ENCODE measurements at places on chromosomes 3 and 15. TPM values are rescaled to one million over a fixed set of nuclear protein-coding genes. Genes with fewer than 3 reads are reported as not detected.

GRCh38 chr15:55366981-55367380, 41.2 kb downstream of the CCPG1 start:
- H3K27me3 ChIP-seq: no peaks in the 10 kb centered on the region
- no peak overlapping the region for H3K27ac ChIP-seq
- no peak for DNase-seq
- H3K4me1 ChIP-seq: no peaks in the 10 kb centered on the region
- H3K36me3 ChIP-seq: peaks cover 6% of the 10 kb centered on the region

- no peaks in the 10 kb centered on the region for H3K4me1 ChIP-seq
- no peak overlapping the region for H3K27ac ChIP-seq
- DNase-seq: no peak
Observed at GRCh38 chr3:27614592-27614991, 107.5 kb downstream of the EOMES start.

DNA sequence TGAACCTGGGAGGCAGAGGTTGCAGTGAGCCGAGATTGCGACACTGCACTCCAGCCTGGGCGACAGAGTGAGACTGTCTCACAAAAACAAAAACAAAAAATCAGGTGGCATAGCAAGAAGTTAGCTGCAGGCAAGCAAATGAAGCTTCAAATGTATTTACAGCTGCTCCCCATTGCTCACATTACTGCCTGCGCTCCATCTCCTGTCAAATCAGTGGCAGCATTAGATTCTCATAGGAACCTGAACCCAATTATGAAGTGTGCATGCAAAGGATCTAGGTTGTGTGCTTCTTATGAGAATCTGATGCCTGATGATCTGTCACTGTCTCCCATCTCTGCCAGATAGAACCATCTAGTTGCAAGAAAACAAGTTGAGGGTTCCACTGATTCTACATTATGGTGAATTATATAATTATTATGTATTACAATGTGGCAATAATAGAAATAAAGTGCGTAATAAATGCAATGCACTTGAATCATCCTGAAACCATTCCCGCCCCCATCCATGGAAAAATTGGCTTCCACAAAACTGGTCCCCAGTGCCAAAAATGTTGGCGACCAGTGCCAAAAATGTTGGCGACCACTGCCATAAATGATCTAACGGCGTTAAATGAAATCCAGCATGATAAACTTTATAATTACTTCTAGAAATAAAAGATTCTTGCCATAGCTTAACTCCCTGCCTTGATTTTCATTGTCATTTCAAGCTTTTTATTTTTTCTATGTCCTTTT, 616.7 kb upstream of the NAALADL2 start:
- DNase-seq: no peak
- H3K27ac ChIP-seq: no peak overlapping the region
- H3K4me3 ChIP-seq: no peak overlapping the region
- no peaks in the 10 kb centered on the region for H3K27me3 ChIP-seq

- no peak overlapping the region for H3K27ac ChIP-seq
Observed at GRCh38 chr15:83713242-83713641, 59.3 kb downstream of the ADAMTSL3 start.

DNA sequence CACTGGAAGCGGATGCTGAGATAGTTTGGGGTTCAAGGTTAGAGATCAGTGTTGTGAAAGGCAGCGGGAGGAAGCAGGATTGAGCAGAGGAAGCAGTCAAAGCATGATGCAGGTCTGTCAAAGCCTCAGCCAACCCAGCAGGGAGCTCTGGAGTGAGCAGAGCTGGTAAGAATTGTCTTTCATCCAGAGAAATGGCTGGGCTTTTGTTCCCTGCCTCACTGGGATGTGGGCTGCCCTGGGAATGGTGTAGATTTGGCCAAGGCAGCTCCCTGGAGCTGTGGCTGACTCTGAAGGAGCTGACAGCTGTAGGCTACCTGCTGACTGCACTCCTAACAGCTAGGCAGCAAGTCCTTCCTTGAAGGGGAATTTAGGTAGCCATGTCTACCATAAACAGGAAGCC, 61.9 kb upstream of the STXBP5L start:
- no peak overlapping the region for H3K27ac ChIP-seq
- H3K4me3 ChIP-seq: no peak overlapping the region
- DNase-seq: no peak
- no peaks in the 10 kb centered on the region for H3K36me3 ChIP-seq
- peaks cover 11% of the 10 kb centered on the region for H3K27me3 ChIP-seq

GRCh38 chr15:101168898-101169494, 82.9 kb downstream of the CHSY1 start:
- peaks cover 24% of the 10 kb centered on the region for H3K36me3 ChIP-seq
- H3K27me3 ChIP-seq: no peaks in the 10 kb centered on the region
- H3K27ac ChIP-seq: peak overlapping the region; percentile 2
- peaks cover 21% of the 10 kb centered on the region for H3K4me1 ChIP-seq

- no peaks in the 10 kb centered on the region for H3K36me3 ChIP-seq
- H3K27ac ChIP-seq: no peak overlapping the region
- H3K4me1 ChIP-seq: no peaks in the 10 kb centered on the region
Observed at GRCh38 chr3:127368186-127369032, 80.6 kb upstream of the PRR20G start.

DNA sequence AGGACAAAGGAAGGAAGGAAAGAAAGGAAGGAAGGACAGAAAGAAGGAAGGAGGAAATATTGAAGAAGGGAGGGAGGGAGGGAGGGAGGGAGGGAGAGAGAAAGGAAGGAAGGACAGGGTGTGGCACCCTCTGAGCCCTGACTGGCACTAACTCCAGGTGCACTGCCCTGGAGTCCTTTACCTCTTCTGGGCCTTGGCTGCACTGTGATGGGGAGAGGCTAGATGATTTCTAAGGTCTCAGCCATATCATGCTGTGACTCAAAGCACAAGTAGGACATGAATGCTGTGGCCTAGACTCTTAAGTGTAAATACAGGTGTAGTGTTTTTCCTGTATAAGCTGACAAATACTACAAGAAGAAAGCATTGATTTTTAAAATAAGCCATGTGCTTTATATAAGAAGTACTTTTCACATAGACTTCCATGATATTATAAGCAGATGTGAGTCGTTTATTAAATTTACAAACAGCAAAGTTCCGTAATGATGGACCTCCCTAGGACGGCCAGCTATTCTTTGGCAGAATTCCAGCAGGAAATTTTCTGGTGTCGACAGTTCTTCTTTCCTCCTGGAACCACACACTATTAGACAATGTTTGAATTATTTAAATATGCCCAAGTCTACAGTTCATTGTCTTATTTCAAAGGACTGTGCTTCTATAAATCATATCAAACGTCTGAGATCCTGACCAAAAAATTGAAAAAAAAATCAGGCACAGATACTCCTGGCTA, 213.8 kb upstream of the C2CD4B start:
- DNase-seq: no peak
- H3K27me3 ChIP-seq: peaks cover 14% of the 10 kb centered on the region
- H3K36me3 ChIP-seq: no peaks in the 10 kb centered on the region
- no peak overlapping the region for H3K4me3 ChIP-seq
- no peaks in the 10 kb centered on the region for H3K4me1 ChIP-seq

DNA sequence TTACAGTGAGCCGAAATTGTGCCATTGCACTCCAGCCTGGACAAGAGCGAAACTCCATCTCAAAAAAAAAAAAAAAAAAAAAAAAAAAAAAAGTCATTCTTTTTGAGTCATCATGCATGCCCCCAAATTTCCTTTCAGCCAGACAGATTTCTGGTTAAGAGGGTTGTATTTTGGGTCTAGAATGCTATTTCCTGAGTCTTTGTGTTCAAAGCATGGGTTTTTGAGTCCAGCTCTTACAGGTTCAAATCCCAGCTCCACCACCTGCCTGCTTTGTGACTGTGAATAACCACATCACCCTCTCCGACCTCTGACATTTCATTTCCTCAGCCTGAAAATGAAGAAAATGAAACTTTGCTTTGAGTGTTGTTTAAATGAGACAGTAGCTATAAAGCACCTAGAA, 9.3 kb upstream of the C15orf61 start:
- H3K27ac ChIP-seq: no peak overlapping the region
- H3K36me3 ChIP-seq: peaks cover 13% of the 10 kb centered on the region
- DNase-seq: no peak
- no peak overlapping the region for H3K4me3 ChIP-seq
- H3K4me1 ChIP-seq: no peaks in the 10 kb centered on the region
- no peaks in the 10 kb centered on the region for H3K27me3 ChIP-seq

DNA sequence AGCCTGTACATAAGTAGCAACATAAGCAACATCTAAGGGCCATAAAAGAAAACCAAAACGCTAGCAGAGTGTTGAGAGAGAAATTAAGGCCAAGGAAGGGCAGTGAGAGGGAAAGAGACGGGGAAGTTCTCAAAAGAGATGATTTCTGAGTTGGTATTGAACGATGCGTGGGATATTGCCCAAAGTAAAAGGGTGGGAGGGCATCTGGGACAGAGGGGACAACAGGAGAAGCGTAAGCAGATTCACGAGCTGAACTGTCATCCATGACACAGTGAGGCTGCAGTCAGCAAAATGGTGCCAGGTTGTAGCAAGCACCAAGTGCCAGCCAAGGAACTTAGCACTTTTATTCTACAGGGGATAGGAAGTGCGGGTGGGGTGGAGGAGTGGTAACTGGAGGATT, 11.8 kb downstream of the NCEH1 start:
- DNase-seq: no peak
- no peaks in the 10 kb centered on the region for H3K27me3 ChIP-seq
- no peak overlapping the region for H3K4me3 ChIP-seq
- no peaks in the 10 kb centered on the region for H3K36me3 ChIP-seq
- H3K4me1 ChIP-seq: no peaks in the 10 kb centered on the region

GRCh38 chr3:162517110-162517509, 1020.5 kb downstream of the OTOL1 start:
- H3K4me1 ChIP-seq: no peaks in the 10 kb centered on the region
- no peaks in the 10 kb centered on the region for H3K27me3 ChIP-seq
- H3K27ac ChIP-seq: no peak overlapping the region
- no peaks in the 10 kb centered on the region for H3K36me3 ChIP-seq
- DNase-seq: no peak
- no peak overlapping the region for H3K4me3 ChIP-seq

GRCh38 chr15:77599357-77599756, 33.4 kb downstream of the LINGO1 start:
- H3K27me3 ChIP-seq: no peaks in the 10 kb centered on the region
- no peaks in the 10 kb centered on the region for H3K4me1 ChIP-seq
- DNase-seq: no peak
- H3K36me3 ChIP-seq: no peaks in the 10 kb centered on the region

- H3K27ac ChIP-seq: no peak overlapping the region
- no peak for DNase-seq
- no peaks in the 10 kb centered on the region for H3K36me3 ChIP-seq
- H3K27me3 ChIP-seq: no peaks in the 10 kb centered on the region
Observed at GRCh38 chr15:48494631-48495030, 150.9 kb downstream of the FBN1 start.

GRCh38 chr3:32428092-32429068, 36.7 kb downstream of the CMTM7 start:
- H3K27me3 ChIP-seq: no peaks in the 10 kb centered on the region
- no peaks in the 10 kb centered on the region for H3K36me3 ChIP-seq
- peaks cover 93% of the 10 kb centered on the region for H3K4me1 ChIP-seq

- no peak for DNase-seq
- H3K4me1 ChIP-seq: peaks cover 2% of the 10 kb centered on the region
- H3K27ac ChIP-seq: no peak overlapping the region
- H3K36me3 ChIP-seq: peaks cover 27% of the 10 kb centered on the region
Observed at GRCh38 chr3:196044513-196044912, 37.4 kb downstream of the TFRC start.

- no peaks in the 10 kb centered on the region for H3K4me1 ChIP-seq
- no peak overlapping the region for H3K27ac ChIP-seq
- no peaks in the 10 kb centered on the region for H3K27me3 ChIP-seq
- H3K4me3 ChIP-seq: no peak overlapping the region
- DNase-seq: no peak
Observed at GRCh38 chr3:99910752-99911290, 93.2 kb downstream of the CMSS1 start.

DNA sequence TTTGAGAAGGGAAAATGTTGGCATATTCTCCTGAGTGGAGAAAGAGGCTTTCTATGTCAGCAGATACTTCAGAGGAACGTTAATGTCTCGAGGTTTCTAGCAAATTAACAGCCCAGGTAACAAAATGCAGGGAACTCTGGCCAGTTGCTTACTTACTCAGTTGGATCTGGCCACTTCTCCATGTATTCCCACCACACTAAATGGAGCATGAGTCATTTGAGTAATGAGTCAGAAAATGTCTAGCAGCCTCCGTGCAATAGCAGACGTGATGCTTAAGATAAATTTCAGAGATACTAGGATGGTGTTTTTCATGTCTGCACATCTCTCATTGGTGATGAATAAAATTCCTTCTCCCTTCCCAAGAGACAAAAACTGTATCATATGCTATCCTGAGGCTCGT, 671.5 kb downstream of the FHIT start:
- DNase-seq: no peak
- no peaks in the 10 kb centered on the region for H3K4me1 ChIP-seq
- no peaks in the 10 kb centered on the region for H3K36me3 ChIP-seq
- H3K27ac ChIP-seq: no peak overlapping the region

GRCh38 chr3:190005343-190006113, 115.2 kb downstream of the P3H2 start:
- no peaks in the 10 kb centered on the region for H3K4me1 ChIP-seq
- H3K4me3 ChIP-seq: no peak overlapping the region
- H3K27ac ChIP-seq: no peak overlapping the region
- peaks cover 9% of the 10 kb centered on the region for H3K27me3 ChIP-seq

DNA sequence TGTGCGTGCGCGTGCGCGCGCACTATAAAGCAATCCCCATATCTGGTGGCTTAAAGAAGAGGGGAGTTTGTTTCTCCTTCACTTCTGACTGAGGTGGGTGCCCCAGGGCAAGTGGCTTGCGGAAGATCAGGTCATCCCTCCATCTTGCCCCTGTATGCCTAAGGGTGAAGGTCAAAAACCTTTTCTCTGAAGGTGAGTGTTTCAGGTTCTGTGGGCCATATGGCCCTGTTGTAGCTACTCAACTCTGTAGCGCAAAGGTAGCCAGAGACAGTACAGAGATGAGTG, 5.5 kb downstream of the ABTB1 start:
- no peaks in the 10 kb centered on the region for H3K36me3 ChIP-seq
- H3K27me3 ChIP-seq: no peaks in the 10 kb centered on the region
- no peak overlapping the region for H3K27ac ChIP-seq
- peaks cover 23% of the 10 kb centered on the region for H3K4me1 ChIP-seq
- peak; percentile 2 for DNase-seq
- no peak overlapping the region for H3K4me3 ChIP-seq

DNA sequence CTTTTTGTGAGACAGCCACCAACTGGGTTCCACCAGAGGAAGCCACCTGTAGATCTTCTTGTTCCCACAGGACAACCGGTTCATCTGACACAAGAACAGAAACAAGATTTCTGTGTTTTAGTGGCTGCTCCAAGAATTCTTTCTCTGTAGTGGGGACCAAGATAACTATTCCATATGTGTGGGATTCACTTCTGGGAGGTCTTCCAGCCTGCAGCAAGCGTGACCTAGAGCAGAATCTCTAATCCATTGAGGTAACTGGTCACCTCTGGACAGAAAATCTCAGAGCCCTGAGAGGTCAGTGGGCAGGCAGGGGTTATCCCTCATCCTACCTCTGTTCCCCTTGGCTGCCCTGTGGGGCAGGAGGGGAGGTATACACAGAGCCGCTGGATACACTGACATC, 311.3 kb downstream of the NTRK3 start:
- no peak overlapping the region for H3K4me3 ChIP-seq
- H3K4me1 ChIP-seq: no peaks in the 10 kb centered on the region
- no peak overlapping the region for H3K27ac ChIP-seq
- no peak for DNase-seq

C15orf40 gene
- total RNA-seq: 26.3 TPM

SLC4A7 gene
- 62.1 TPM for total RNA-seq

RETNLB gene
- not detected for total RNA-seq

MUSTN1 gene
- 1.1 TPM for total RNA-seq

GOLGA6L7 gene
- not detected for total RNA-seq

SERINC4 gene
- 0.15 TPM for total RNA-seq

STAC gene
- total RNA-seq: not detected

CDHR4 gene
- not detected for total RNA-seq

CISH gene
- total RNA-seq: 319 TPM

SLC28A2 gene
- not detected for total RNA-seq

GOLGA6L4 gene
- 1.6 TPM for total RNA-seq

LRRC28 gene
- 22.6 TPM for total RNA-seq

EPHB1 gene
- total RNA-seq: 1.3 TPM
